G401 (cell line): ENCODE measurements at places on chromosomes 3 and 15. TPM values are rescaled to one million over a fixed set of nuclear protein-coding genes. Genes with fewer than 3 reads are reported as not detected.

SHC4 gene
- total RNA-seq: not detected in 2 replicates

P2RY1 gene
- not detected in 2 replicates for total RNA-seq

DPPA4 gene
- not detected in 2 replicates for total RNA-seq

FGD5 gene
- 0.25 and 0.58 TPM in 2 replicates for total RNA-seq

C3orf22 gene
- total RNA-seq: not detected in 2 replicates

SLC28A1 gene
- total RNA-seq: not detected in 2 replicates

CIDEC gene
- total RNA-seq: not detected in 2 replicates

GPR87 gene
- 0.20 TPM in 1 of 2 replicates, not detected in the other for total RNA-seq

GNAT1 gene
- total RNA-seq: not detected in 2 replicates

CLDN1 gene
- total RNA-seq: not detected in 2 replicates

GRK7 gene
- not detected in 2 replicates for total RNA-seq
